ENCODE measurements at places on chromosomes 7 and 10.

GRCh38 chr10:63525021-63525420, 3.8 kb downstream of the REEP3 start:
- DNase-seq = no peak

GRCh38 chr10:24324651-24325050, 115.7 kb downstream of the KIAA1217 start:
- DNase-seq = no peak

- DNase-seq = no peak
These were observed 871 bp downstream of the POP7 start for GRCh38 chr7:100706672-100707311.

DNA sequence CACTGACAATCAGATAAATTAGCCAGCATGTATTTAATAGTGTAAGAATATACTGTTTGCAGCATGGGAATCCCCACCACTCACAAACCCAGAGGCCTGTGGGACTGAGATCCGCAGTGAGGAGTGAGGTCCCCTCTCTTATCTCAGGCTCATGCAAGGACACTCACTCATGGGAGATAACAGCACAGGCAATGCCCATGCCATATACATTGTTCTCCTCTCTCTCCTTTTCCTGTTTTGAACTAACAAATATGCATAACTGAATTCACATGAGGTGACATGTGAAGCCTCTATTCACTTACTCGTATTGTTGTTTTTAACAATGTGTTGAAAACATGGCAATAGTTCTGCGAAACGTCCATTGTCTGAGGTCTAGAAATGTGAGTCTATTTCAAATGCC, 230.5 kb downstream of the ARHGAP21 start:
- DNase-seq = no peak

- DNase-seq = no peak
These were observed 64.3 kb upstream of the ZNF32 start for GRCh38 chr10:43712821-43713584.
